Stimulated activated CD4-positive, alpha-beta T cell treated with anti-CD3 and anti-CD28 coated beads, Interleukin-1b, Interleukin-23, amount 100 ng/mL, for 1 hour (primary cell): ENCODE measurements at places on chromosomes 2 and 18.

DNA sequence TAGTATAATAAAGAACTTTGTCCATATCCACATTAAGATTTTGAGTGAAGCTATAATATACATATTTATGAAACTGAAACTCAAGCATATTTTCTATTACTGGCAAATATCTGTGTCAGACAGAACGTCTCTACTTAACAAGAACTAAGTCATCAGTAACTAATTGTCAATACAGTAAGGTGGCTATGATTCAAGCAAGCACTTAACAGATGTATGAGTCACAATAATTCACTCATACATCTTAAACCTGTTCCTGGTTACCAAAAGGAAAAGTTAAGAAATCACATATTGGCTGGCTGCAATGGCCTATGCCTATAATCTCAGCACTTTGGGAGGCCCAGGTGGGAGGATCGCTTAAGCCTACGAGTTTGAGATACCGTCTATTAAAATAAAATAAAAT, 96.0 kb downstream of the SOS1 start:
- no peak for DNase-seq

- DNase-seq, result no peak
Observed at GRCh38 chr2:62713837-62714236, 8.3 kb downstream of the EHBP1 start.

DNA sequence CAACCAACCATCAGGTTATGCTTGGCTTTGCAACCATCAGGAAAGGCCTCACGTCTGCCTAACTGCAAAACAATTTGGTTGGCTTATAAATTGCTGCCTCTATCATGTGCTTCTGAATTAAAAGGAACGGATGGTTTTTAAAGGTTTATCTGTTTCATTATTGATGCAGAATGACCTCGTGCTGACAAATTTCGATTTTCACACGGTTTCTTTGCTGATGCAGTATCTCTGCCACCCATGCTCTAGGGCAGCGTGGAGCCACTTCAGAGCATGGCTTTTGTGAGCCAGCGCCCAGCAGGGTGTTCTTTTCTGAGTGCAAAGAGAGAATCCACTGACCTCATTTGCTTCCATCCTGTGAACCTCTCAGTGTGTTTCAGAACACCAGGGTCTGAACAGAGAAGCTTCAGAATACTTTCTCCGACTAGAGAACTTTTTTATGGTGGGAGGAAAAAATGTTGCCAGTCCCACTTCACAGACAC, 143.1 kb upstream of the L3MBTL4 start:
- no peak for DNase-seq

GRCh38 chr2:134178138-134178877, 75.6 kb upstream of the MGAT5 start:
- no peak for DNase-seq

GRCh38 chr2:155633887-155634570, 698.5 kb downstream of the NR4A2 start:
- DNase-seq, result no peak

DNA sequence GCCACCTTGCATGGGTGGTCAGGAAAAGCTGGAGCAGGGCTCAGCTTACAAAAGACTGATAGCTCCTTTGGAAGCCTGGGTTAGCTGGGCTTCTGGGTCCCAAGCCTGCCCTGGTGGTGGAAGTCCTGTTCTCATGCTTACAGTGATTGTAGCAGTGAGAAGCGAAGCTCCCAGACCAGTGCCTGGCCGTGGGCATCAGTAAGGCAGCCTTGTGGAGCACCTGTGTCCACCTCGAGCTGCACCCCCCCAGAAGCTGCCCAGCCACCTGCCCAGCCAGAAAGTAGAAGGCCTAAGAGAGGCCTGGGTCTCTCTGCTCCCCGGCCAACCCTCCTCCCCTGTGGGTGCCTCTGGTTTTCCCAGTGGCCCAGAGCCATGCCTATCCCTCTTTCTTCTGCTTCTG, 10.5 kb downstream of the GLI2 start:
- no peak for DNase-seq

GRCh38 chr2:231884438-231885140, 41.6 kb downstream of the NPPC start:
- DNase-seq, result no peak

- DNase-seq, result no peak
Observed at GRCh38 chr2:20050104-20050645, 1.3 kb downstream of the LAPTM4A start.

DNA sequence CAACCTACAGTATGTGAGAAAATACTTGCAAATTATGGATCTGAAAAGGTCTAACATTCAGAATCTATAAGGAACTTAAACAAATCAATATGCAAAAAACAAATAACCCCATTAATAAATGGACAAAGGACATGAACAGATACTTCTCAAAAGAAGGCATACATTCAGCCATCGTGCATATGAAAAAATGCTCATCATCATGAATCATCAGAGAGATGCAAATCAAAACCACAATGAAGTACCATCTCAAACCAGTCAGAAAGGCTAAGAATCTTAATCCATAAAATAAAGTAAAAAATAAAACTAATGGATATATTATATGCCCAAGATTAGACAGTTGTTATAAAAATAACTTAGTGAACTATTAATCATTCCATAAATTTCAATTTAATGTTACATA, 154.0 kb downstream of the CALCRL start:
- no peak for DNase-seq

DNA sequence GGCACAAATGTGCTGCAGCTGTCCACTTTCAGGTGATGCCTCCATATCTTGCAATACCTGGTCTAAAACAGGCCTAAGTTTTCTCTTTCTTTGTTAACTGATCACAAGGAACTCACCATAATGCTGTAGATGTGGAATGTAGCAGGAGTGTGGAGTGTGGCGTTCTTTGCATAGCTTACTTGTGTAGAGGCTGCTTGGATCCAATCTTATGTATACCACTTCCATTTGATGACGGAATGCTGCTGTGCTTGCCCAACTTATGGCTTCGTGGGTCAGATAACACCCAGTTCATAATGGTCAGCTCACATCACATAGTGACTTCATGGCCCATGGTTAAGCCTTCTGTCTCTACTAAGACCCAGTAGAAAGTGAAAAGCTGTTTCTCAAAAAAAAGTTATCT, 114.5 kb downstream of the LAMA3 start:
- DNase-seq, result no peak

DNA sequence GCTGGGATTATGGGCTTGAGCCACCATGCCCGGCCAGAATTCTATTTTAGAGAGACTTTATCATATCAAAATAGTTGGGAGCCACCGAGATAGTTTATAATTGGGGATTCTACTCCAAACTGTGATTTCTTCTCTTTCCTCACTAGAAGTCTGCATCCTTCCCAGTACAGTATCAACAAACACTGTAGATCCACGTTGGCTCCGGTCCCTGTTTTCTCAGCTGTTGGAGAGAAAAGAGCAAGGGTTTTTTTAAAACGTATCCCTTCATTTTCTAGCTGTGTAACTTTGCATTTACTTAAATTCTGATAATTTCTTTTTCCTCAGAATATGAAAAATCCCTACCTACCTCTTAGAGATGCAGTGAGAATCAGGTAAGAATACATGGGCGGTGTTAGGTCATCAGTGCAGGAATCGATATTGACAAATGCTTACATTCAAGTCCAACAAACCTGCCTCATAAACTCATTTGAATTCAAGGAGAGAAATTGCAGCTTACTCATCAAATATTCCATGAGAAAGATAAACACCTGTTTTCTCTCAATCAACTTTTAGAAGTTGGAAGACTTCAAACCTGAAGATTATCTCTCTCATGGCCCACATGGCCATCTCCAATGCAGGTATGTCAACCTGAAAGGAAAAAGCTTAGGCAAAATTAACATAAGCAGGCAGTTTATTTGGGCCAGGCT, 17.7 kb upstream of the PDCL3 start:
- no peak for DNase-seq
